ENCODE measurements at places on chromosomes 11 and 22.

DNA sequence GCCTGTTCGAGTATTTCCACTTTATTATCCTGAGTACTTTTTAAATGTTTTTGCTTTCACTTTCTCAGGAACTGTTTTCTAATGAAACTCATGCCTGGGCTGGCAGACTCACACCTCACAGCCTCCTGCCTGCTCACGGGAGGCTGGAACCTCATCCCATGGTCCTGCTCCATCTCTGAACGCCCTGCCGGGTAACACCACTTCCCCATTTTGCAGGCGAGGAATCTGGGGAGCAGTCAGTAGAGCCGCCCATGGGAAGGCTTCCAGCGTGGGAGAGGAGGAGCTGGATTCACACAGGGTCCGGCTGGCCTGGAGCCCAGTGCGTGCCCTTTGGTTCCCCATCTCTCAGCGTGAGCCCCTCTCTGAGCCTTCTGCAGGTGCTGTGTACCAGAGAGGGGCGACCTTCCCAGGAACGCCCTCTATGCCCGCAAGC is 53.6 kb downstream of the SCUBE1 start:
- DNase-seq, result no peak

DNA sequence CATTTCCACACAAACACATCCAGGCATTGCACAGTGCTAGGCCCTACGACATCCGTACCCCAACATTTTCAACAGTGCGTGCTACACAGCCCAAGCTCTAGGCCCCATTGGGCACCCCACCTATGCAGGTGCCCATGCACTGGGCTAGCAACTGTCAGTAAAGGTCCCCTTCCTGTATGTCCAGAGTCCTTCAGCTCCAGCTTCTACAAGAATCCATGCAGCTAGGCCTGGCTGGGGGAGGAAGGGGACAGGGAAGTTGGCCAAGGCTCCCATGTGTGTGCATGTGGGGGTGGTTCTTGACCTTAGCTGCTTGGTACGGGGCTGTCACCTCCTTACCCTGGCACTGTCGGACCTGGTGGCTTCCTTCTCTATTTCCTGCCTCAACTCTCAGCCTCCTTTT is 1.3 kb downstream of the B3GAT1 start:
- DNase-seq, result no peak

DNA sequence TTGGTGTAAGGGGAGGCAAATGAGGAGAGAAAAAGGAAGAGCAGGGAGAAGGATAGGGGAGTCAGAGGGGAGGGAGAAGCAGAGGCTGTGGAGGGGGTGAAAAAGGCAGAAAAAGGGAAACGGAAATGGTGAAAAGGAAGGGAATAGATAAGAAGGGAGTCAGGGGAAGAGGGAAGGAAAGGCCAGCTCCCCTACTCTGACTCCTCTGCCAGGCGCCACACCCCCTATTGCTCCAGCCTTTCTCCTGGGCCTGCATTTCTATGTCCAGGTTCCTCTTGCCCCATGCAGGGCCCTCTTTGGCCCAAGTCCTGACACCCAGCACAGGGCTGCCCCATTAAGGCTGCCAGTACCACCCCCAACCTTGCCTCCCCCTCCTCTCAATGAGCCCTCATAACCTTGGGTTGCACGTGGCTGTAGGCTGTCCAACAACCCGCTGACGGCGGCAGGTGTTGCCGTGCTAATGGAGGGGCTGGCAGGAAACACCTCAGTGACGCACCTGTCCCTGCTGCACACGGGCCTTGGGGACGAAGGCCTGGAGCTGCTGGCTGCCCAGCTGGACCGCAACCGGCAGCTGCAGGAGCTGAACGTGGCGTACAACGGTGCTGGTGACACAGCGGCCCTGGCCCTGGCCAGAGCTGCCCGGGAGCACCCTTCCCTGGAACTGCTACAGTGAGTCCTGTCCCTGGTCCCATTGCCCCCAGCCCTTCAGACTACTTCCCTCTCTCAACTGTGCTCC is 3.4 kb upstream of the NHERF4 start:
- DNase-seq, result no peak

DNA sequence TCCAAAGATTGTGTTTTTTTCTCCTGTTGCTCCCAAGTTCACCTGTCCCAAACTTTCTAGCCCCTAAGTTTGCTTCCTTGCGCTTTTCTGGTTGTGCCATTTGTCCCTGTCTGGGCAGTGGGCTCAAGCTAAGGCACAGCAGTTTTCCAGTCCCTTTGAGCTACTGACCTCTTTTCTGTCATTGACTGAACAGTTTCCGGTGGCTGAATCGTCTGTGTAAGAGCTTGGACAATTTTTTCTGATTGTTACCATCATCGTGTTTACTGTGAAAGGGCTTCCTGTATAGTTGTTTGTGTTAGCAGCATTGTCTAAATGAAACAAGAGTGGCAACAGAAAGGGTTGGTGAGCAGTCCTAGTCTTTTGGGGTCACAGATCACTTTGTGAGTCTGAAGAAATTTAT is 49.8 kb downstream of the BMAL1 start:
- DNase-seq, result no peak

- no peak for DNase-seq
Observed at GRCh38 chr11:130369713-130370112, 55.0 kb upstream of the ZBTB44 start.

- DNase-seq, result no peak
Observed at GRCh38 chr11:95925011-95925410, 1.1 kb upstream of the MTMR2 start.

DNA sequence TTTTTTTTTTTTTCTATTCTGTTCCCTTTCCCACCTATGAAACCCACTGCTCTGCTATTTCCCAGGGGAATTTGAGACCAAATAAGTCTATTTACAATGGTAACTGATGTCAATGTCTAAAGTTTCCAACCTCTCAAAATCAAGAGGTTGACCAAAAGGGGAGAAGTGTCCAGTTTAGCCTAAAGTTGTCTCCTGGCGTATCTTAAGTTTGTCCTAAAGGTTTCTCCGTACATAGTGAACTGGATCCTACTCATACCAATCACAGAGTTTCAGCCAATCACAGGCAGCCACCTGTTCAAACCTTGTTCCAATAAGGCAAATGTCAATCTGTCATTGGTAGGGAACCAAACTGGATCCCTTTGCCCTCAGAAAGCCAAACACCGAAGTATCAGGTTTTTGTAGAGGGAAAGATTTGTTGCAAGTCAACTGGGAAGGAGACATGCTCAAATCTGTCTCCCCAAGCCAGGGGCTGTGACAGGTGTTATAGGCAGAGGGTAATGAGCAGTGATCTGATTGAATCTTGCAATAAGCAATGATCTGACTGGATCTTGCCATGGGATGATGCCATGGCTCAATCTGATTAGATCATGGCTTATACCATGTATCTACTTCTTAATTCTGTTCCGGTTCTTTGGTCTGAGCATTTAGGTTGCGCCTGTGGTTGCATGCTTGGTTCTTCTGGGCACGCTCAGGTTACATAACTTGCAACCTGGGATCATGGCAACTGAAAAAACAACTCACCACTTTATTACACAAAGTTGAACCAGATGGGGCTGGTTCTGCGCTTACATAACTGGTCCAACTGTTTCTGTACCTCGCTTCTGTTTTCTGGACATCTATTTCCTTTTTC is 1.1 kb upstream of the VPS37C start:
- DNase-seq, result no peak

- no peak for DNase-seq
Observed at GRCh38 chr11:71086687-71087258, 165.6 kb downstream of the SHANK2 start.

- no peak for DNase-seq
Observed at GRCh38 chr11:2834503-2835273, 50.9 kb downstream of the CDKN1C start.

DNA sequence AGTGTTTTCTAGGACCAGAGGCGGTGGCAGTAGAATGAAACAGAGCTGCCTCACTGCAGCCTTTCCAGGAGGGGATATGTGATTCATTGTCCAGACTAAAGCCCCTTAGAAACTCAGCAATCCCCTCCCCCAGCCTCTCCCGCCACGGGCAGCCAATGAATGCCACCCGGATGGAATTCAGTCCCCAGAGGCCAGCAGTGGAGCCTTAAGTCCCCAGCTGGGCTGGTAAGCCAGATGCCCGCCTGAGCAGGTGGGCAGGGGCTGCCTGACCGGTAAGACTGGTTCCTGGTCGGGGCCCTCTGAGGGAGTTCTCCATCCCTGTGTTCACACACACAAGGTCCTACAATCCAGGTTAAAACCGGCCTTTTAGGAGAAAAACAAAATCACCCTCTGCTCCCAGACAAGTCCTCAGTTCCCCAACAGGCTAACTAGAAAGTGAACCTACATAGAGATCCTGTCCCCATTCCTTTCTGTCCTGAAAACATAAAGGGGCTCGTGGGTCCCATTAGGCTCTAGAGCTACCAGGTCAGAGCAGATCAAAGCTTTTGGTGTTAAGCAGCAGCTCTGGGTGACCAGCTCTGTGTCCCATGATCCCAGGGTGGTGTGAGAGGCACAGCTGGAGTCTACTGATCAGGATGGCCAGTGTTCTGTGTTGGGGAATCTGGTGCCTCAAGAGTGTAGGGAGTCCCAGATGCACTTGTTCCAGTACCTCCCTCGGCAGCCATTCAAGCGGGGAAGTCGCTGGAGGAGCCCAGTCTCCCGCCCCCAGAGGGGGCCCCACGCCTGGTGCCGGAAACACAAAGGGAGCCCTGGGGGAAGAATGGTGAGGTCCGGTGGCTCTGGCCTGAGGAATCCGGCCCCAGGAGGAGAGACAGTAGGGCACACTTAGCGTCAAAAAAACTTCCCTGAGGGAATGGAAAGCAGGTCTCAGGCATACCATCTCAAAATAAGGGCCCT is 2.6 kb downstream of the PATZ1 start:
- DNase-seq, result peak; percentile 86

GRCh38 chr11:8006349-8006977 is 19.3 kb downstream of the EIF3F start:
- DNase-seq, result peak; percentile 76

DNA sequence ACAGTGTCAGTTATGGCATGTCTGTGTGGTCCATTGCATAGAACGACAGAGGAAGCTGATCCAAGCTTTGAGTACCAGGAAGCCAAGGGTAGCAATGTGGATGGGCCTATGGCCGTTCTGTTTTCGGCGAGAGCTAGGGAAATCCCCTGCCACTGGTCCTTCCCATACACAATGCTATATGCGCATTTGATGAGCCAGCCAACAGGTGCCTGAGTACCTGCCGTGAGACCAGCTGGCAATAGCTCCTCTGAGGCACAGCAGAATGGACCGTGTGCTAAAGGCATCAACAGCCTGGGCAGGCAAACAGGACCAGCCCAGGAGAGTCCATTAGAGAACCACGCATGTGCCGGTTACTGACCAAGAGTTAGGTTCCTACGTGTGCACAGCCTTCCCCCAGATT is 753.0 kb downstream of the NTM start:
- DNase-seq, result no peak

GRCh38 chr11:47348859-47349258 is 3.6 kb downstream of the MYBPC3 start:
- DNase-seq, result no peak

DNA sequence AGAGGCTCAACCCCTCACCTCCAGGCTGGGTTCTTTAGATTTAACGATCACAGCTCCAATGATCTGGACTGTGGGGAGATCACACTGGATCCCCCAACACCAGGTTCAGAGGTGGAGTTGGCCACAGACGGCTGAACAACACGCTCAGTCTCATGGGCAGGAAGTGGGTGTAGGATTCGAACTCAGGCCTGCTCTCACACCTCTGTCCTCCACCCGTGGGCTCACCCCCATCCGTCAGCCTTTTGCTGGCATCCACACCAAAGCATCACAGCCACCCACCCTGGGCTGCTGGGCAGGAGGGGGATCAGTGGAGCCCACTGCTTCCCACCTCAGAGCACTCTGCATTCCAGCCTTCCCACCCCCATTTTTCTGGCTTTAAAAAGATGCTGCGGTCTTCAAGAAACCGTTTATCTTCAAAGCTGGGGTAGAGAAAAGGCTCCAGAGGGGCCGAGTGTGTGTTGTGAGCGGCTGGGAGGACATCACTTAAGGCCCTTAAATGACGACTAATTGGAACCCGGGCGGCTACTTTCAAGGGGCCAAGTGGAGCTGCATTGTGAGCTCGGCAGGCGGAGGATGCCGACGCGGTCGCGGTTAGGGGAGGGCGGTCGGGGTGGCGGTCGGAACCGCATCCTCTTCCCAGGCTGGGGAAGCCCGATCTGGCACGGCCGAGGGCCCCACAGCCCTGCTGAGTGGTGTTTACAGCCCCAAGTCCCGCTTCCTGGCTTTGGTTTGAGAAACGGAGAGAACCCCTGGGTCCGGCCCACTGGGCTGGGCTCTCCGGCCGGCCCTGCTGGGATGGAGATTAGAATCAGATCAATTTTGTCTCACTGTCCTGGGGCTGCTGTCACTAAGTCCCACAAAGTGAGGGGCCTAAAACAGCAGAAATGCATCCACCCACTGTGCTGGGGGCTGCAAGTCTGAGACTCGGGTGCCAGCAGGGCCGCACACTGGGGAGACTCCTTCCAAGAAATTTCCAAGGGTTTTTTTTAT is 15.9 kb upstream of the FGF3 start:
- DNase-seq, result no peak

GRCh38 chr11:13102513-13102840 is 93.4 kb downstream of the RASSF10 start:
- no peak for DNase-seq

DNA sequence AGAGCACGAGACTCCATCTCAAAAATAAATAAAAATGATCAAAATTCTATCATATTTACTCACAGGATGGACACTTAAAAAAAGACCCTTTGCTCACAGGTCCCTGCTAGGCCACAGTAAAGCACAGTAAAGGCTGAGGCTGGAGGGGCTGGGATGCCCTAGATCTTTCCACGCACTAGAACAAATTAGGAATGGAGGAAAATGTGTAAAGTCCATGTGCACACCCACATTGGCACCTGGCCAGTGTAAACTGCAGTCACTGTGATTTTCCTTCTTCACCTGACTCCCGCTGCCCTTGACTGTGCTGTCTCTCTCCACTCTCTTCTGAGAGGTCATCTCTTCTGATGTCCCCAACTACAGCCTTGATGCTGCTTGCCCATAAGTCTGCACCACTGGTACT is 195.5 kb downstream of the EFCAB6 start:
- DNase-seq, result no peak

- no peak for DNase-seq
Observed at GRCh38 chr11:8593455-8593854, 573 bp downstream of the STK33 start.

DNA sequence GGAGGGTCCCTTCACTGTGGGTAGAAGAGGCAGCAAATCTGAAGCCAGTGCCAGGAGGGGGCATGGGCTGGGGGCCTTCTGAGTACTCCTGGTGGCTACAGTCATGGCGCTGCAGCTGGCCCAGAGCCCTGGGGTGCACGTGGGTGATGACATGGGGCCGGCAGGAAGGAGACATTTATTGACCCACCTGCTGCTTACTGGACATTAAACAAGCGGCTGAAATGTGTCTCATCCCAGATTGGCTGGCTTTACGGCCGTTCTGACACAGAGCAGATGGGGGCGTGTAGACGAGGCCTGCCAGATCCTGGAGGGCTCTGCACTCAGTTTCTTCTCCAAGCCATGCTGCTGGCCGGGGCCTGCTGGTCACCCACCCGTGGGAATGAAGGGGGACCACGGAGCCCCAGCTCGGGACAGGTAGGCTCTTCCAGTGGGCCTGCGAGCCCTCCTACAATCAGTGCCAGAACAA is 906.9 kb downstream of the BRD1 start:
- peak; percentile 63 for DNase-seq

- DNase-seq, result no peak
Observed at GRCh38 chr11:85784480-85785265, 26.3 kb downstream of the SYTL2 start.

- DNase-seq, result no peak
Observed at GRCh38 chr11:109695696-109696095, 273.7 kb downstream of the C11orf87 start.

- no peak for DNase-seq
Observed at GRCh38 chr11:27429761-27430393, 42.7 kb downstream of the LGR4 start.

All from lower leg skin (tissue), 4 donors.